Left ventricle myocardium inferior (tissue), 1 donor: ENCODE measurements at places on chromosomes 16 and 17. TPM values are rescaled to one million over a fixed set of nuclear protein-coding genes. Genes with fewer than 3 reads are reported as not detected.

- H3K4me1 ChIP-seq: no peaks in the 10 kb centered on the region
- H3K36me3 ChIP-seq: no peaks in the 10 kb centered on the region
- no peak for DNase-seq
- H3K4me3 ChIP-seq: no peak overlapping the region
Measured at GRCh38 chr16:51875834-51876600, 670.9 kb downstream of the TOX3 start.

DNA sequence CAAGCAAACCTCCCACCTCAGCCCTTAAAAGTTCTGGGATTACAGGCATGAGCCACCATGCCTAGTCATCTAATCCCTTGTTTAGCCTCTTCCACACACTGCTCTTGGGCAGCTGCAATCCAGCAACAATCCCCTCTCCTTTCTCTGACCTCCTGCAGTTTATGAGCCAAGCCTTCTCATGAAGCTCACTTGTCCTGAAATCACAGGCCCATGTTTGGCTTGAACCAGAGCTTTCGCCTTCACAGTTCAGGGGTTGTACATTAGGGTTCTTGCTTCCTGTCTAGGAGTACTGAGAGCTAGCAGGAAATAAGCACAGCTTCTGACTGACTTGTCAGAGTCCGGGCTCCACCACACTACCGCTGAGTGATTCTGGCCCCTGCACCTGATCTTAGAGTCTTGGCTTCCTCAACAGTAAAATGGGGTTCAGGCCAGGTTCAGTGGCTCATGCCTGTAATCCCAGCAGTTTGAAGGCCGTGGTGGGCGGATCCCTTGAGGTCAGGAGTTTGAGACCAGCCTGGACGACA lies 16.3 kb downstream of the ERAL1 start:
- H3K36me3 ChIP-seq: no peaks in the 10 kb centered on the region
- no peaks in the 10 kb centered on the region for H3K4me1 ChIP-seq
- DNase-seq: no peak
- H3K27ac ChIP-seq: no peak overlapping the region
- no peak overlapping the region for H3K4me3 ChIP-seq

DNA sequence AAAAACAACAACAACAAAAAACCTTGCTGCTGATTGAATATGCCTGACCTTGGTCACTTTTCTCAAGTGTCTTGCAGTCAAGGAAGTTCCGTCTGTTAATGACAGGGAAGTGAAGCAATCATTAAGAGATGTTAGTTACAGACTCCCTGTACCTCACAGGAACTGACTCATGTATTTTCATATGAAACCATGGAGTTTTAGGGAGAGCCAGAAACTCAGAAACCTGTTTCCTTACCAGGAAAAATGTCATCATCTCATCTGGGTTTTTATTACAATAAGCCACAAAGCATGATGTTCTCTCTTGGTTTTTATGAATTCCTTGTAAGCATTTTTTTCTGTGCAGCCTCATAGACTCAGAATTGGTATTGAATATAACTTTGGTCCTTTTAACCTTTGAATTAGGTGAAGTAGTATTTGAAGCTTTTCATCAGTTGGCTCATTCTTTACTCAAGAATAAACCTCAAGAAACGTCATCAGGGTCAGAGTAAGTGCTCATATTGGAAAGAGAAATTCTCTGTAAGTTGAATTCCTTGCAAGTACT lies 10.3 kb downstream of the LYRM1 start:
- H3K27ac ChIP-seq: peak overlapping the region; percentile 70
- peaks cover 2% of the 10 kb centered on the region for H3K36me3 ChIP-seq
- no peak overlapping the region for H3K4me3 ChIP-seq
- no peak for DNase-seq
- peaks cover 65% of the 10 kb centered on the region for H3K4me1 ChIP-seq

Gene RHOT1
- total RNA-seq: 56.9 TPM

Gene CHD9NB
- 0.77 TPM for total RNA-seq

DNA sequence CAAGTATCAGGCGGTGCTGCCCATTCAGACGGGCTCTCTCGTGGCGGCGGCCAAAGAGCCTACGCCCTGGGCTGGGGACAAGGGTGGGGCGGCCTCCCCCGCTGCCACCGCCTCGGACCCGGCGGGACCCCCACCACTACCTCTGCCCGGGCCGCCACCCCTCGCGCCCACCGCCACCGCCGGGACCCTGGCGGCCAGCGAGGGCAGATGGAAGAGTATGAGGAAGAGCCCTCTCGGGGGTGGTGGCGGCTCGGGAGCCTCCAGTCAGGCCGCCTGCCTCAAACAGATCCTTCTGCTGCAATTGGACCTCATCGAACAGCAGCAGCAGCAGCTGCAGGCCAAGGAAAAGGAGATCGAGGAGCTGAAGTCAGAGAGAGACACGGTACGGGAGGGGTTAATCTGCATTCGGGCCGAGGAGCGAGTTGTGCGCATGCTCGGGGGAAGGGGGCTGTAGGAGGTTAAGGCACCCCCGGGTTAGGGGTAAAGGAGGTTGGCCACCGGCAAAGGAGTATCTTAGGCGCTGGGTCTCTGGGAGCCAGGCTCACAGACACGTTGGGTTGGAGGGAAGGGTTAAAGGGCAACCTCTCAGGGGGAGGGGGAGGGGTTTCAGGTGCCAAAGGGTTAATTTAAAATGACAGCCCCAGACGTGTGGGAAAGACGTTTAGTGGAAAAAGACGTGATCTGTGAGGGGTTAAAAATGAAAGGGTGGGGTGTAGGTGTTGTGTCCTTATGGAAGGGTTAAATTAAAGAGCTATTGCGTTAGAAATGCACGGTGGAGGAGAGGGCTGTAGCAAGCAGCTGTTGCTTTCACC lies 1.4 kb downstream of the MSL1 start:
- DNase-seq: peak; percentile 45
- peaks cover 59% of the 10 kb centered on the region for H3K4me1 ChIP-seq
- peak overlapping the region; percentile 94 for H3K27ac ChIP-seq
- no peaks in the 10 kb centered on the region for H3K27me3 ChIP-seq
- peaks cover 22% of the 10 kb centered on the region for H3K36me3 ChIP-seq
- H3K4me3 ChIP-seq: peak overlapping the region; percentile 98

- no peaks in the 10 kb centered on the region for H3K4me1 ChIP-seq
- DNase-seq: no peak
- H3K27me3 ChIP-seq: no peaks in the 10 kb centered on the region
- no peaks in the 10 kb centered on the region for H3K36me3 ChIP-seq
- no peak overlapping the region for H3K27ac ChIP-seq
- no peak overlapping the region for H3K4me3 ChIP-seq
Measured at GRCh38 chr17:73003487-73003886, 89.0 kb downstream of the SLC39A11 start.

Gene METTL23
- total RNA-seq: 21.0 TPM

DNA sequence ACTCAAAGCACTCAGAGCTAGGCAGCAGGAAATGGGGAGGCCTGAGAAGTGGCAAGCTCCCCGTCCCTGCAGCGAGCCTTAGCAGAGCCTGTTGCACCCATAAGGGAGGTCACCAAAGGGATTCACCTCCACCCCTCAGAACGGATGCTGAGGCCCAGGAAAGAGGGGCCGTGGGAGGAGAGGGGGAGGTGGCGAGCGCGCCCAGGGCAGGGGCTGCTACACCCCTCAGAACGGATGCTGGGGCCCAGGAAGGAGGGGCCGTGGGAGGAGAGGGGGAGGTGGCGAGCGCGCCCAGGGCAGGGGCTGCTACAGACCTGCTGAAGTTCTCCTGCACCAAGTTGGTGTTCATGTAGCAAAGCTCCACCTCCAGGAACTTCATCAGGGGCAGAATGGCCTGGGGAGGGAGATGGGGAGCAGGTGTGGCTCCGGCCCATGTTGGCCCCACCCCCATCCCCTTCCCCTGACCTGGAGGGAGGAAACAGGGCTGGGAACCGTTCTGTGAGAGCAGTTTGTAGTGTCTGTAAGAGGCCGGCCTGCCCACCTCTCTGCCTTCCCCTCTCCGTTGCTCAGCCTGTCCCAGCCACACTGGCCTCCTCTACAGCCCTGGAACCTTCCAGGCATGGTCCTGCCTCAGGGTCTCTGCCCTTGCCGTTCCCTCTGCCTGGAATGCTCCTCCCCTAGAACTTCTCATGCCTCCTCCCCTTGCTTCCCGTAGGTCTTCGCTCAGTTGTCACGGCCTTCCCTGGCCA lies 11.4 kb downstream of the UNC13D start:
- no peaks in the 10 kb centered on the region for H3K27me3 ChIP-seq
- peaks cover 29% of the 10 kb centered on the region for H3K4me1 ChIP-seq

Gene RPAIN
- 28.4 TPM for total RNA-seq

DNA sequence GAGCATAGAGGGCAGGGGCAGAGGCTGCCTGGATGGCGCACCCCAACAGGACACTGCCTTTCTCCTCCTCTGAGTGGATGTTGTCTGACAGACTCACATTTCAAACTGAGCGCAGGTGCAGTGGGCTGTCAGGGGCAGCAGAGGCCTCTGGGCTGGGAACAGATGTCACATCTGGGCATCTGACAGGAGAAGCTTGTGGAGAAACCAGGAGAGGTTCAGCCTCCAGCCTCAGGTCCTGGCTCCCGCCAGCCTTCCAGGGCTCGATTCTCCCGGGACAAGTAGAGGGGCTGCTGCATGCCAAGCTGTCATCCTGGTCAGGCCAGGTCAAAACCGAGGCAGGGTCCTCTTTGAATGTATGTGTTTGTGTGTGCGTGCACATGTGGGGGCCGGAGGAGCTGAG lies 67.7 kb upstream of the SDK2 start:
- H3K27ac ChIP-seq: no peak overlapping the region
- DNase-seq: no peak
- no peak overlapping the region for H3K4me3 ChIP-seq
- H3K36me3 ChIP-seq: no peaks in the 10 kb centered on the region

DNA sequence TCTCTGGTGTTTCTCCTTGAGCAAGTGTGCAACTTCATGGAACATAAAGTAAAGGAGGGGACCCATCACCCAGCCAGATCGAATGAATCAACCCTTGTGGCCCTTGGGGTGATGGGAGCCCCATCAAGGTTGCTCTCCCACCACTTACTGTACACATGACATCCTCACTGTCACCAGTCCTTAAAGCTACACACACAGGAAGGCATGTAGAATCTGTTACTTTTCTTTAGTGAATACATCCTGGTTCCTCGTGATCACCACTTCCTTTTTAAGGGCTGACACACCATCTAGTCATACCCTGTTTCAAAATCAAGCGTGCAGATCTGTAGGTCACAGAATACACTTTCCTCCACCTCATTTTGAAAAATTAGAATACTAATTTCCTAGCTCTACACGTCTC lies 22.6 kb upstream of the MPHOSPH6 start:
- H3K4me3 ChIP-seq: no peak overlapping the region
- H3K27ac ChIP-seq: no peak overlapping the region
- H3K27me3 ChIP-seq: peaks cover 16% of the 10 kb centered on the region
- H3K36me3 ChIP-seq: no peaks in the 10 kb centered on the region
- no peak for DNase-seq

GRCh38 chr17:17547210-17547764 lies 44.2 kb downstream of the PEMT start:
- peak; percentile 42 for DNase-seq
- peaks cover 62% of the 10 kb centered on the region for H3K4me1 ChIP-seq
- no peaks in the 10 kb centered on the region for H3K36me3 ChIP-seq
- H3K27ac ChIP-seq: peak overlapping the region; percentile 87

Gene FOXN1
- total RNA-seq: not detected

GRCh38 chr17:43958748-43959352 lies 5.1 kb upstream of the PYY start:
- no peaks in the 10 kb centered on the region for H3K36me3 ChIP-seq
- H3K27me3 ChIP-seq: peaks cover 82% of the 10 kb centered on the region
- no peak overlapping the region for H3K4me3 ChIP-seq
- DNase-seq: no peak

Gene HOXB4
- total RNA-seq: 0.25 TPM

Gene HOXB6
- total RNA-seq: 0.66 TPM

- H3K4me1 ChIP-seq: peaks cover 12% of the 10 kb centered on the region
- no peaks in the 10 kb centered on the region for H3K36me3 ChIP-seq
- no peak overlapping the region for H3K27ac ChIP-seq
- no peak for DNase-seq
- no peaks in the 10 kb centered on the region for H3K27me3 ChIP-seq
Measured at GRCh38 chr17:32239456-32239855, 26.2 kb upstream of the RHBDL3 start.

DNA sequence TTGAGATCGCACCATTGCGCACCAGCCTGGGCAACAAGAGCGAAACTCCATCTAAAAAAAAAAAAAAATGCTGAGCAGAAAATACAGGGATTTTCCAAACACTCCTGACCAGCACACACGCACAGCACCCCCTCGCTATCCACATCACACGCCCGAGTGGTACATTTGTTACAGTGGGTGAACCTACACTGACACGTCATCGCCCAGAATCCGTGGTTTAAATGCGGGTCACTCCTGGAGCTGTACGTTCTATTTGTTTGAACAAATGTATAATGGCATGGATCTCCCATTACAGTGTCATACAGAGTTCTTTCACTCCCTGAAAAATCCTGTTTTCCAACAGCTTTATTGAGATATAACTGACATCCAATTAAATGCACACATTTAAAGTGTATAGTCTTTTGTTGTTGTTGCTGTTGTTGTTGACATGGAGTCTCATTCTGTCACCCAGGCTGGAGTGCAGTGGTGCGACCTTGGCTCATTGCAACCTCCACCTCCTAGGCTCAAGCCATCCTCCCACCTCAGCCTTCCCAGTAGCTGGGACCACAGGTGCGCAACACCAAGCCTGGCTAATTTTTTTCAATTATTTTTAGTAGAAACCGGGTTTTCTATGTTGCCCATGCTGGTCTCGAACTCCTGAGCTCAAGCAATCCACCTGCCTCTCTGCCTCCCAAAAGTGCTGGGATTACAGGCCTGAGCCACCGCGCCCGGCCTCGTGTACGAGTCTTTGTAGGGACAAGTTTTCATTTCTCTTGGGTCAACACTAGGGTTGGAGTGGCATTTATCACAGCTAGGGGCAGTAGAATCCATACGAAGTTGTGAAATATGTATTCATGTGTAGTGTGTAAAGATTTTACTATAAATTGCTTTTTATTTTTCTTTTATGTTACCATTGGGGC lies 4.4 kb upstream of the CARHSP1 start:
- H3K27me3 ChIP-seq: no peaks in the 10 kb centered on the region
- H3K4me3 ChIP-seq: no peak overlapping the region
- H3K36me3 ChIP-seq: no peaks in the 10 kb centered on the region
- H3K4me1 ChIP-seq: peaks cover 12% of the 10 kb centered on the region
- no peak for DNase-seq
- no peak overlapping the region for H3K27ac ChIP-seq

GRCh38 chr17:75565066-75565465 lies 22.5 kb upstream of the MYO15B start:
- no peak for DNase-seq
- no peaks in the 10 kb centered on the region for H3K27me3 ChIP-seq
- H3K4me1 ChIP-seq: no peaks in the 10 kb centered on the region
- no peak overlapping the region for H3K27ac ChIP-seq
- peaks cover 9% of the 10 kb centered on the region for H3K36me3 ChIP-seq
- H3K4me3 ChIP-seq: no peak overlapping the region

GRCh38 chr17:57908278-57908677 lies 46.9 kb downstream of the CUEDC1 start:
- no peaks in the 10 kb centered on the region for H3K27me3 ChIP-seq
- peaks cover 82% of the 10 kb centered on the region for H3K4me1 ChIP-seq
- no peaks in the 10 kb centered on the region for H3K36me3 ChIP-seq
- no peak overlapping the region for H3K4me3 ChIP-seq
- H3K27ac ChIP-seq: no peak overlapping the region

GRCh38 chr17:27985736-27986399 lies 56.6 kb upstream of the NLK start:
- no peak for DNase-seq
- peaks cover 26% of the 10 kb centered on the region for H3K4me1 ChIP-seq
- H3K27me3 ChIP-seq: no peaks in the 10 kb centered on the region
- H3K4me3 ChIP-seq: no peak overlapping the region
- peak overlapping the region; percentile 70 for H3K27ac ChIP-seq
- no peaks in the 10 kb centered on the region for H3K36me3 ChIP-seq

GRCh38 chr16:86590501-86591144 lies 12.3 kb downstream of the FOXL1 start:
- H3K4me1 ChIP-seq: no peaks in the 10 kb centered on the region
- H3K27me3 ChIP-seq: peaks cover 80% of the 10 kb centered on the region
- H3K4me3 ChIP-seq: no peak overlapping the region
- H3K27ac ChIP-seq: no peak overlapping the region
- H3K36me3 ChIP-seq: no peaks in the 10 kb centered on the region
